ENCODE measurements at places on chromosomes 11 and 22.

- no peak overlapping the region for H3K4me3 ChIP-seq
- no peaks in the 10 kb centered on the region for H3K4me1 ChIP-seq
- no peak overlapping the region for H3K27ac ChIP-seq
- no peaks in the 10 kb centered on the region for H3K36me3 ChIP-seq
- no peak for DNase-seq
- no peaks in the 10 kb centered on the region for H3K27me3 ChIP-seq
Observed at GRCh38 chr11:116882386-116882785, 45.0 kb upstream of the APOA1 start.

DNA sequence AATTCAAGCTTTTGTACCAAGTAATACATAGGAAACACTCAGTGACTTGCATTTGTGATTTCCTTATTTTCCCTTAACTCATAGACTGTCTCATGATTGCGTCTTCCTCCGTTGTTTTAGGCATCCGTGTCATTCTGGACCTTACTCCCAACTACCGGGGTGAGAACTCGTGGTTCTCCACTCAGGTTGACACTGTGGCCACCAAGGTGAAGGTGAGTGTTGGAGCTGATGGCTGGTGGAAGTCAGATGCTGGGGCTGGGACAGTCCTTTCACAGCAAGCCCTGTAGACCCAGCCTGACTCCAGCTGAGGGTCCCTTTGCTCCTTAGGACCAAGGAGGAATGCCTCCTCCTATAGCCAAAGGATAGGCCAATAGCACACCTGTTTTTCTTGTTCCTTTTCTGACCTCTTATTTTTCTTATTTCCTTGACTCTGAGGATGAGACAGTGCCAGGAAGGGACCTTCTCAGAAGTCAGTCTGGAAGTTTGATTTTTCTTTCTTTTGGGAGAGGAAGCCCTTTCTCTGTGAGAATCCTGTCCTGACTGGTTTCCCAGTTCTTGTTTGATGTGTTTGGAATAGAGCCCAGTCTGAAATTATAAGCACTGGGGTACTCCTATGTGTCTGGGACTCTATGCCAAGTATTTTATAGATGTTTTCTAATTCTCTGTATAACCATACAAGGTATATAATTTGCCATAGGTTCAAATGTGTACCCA is 2.2 kb downstream of the SLC3A2 start:
- H3K4me1 ChIP-seq = peaks cover 57% of the 10 kb centered on the region
- peak overlapping the region; percentile 72 for H3K4me3 ChIP-seq
- peaks cover 56% of the 10 kb centered on the region for H3K36me3 ChIP-seq
- peak overlapping the region; percentile 100 for H3K27ac ChIP-seq
- no peak for DNase-seq

GRCh38 chr22:43388420-43388851 is 23.4 kb upstream of the MPPED1 start:
- H3K27me3 ChIP-seq = no peaks in the 10 kb centered on the region
- no peaks in the 10 kb centered on the region for H3K4me1 ChIP-seq
- H3K27ac ChIP-seq = no peak overlapping the region
- DNase-seq = peak; percentile 84
- H3K4me3 ChIP-seq = no peak overlapping the region

- H3K4me1 ChIP-seq = no peaks in the 10 kb centered on the region
- H3K27ac ChIP-seq = no peak overlapping the region
- H3K27me3 ChIP-seq = no peaks in the 10 kb centered on the region
- DNase-seq = peak; percentile 57
- H3K36me3 ChIP-seq = no peaks in the 10 kb centered on the region
Observed at GRCh38 chr11:70423523-70424505, 25.5 kb downstream of the CTTN start.

DNA sequence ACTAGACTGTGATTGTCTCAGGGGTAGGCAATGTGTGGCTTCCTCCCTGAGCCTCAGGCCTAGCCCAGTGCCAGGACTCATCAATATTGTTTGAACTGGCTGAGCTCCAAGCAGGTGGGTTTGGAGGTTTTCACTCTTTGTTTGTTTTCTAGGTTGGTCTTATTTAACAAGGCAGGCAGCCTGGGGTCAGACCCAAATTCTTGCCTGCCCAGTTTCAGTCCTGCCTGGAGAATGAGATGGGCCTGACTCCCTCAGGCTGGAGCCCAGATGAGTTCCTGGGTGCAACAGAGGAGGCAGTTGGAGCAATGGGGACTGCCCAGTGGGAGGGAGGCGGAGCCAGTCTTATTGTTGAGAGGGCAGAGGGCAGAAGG is 28.3 kb upstream of the TP53I11 start:
- no peak for DNase-seq
- no peaks in the 10 kb centered on the region for H3K27me3 ChIP-seq
- H3K36me3 ChIP-seq = no peaks in the 10 kb centered on the region
- peaks cover 8% of the 10 kb centered on the region for H3K4me1 ChIP-seq
- H3K4me3 ChIP-seq = no peak overlapping the region

GRCh38 chr11:3796801-3797328 is 489 bp downstream of the NUP98 start:
- no peak for DNase-seq
- H3K27me3 ChIP-seq = no peaks in the 10 kb centered on the region
- no peaks in the 10 kb centered on the region for H3K36me3 ChIP-seq
